GM12891 (cell line): ENCODE measurements at places on chromosomes 5 and 9.
A peak's percentile ranks its signal among the peaks of the same experiment; 100 is the strongest.

- peak; percentile 1 for DNase-seq
Measured at GRCh38 chr5:59724482-59725391, 168.8 kb downstream of the PDE4D start.

DNA sequence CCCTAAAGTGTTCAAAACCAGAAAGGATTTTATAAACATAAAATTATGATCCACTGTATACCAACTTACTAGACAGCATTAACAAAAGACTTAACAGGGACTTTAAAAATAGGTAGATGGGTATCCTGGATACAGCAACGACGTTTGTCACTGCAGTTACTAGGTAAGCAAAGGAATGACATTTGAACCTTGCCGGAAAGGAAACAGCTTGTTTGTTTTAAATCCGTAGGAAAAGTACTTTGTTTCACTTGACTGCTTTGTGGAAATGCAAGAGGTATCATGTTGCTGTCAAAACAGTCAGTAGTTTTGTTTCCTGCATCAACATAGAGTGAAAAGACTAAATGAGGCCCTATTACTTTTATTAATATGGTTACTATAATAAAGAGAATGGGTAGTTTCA is 122.9 kb downstream of the CDC42SE2 start:
- DNase-seq, result no peak

DNA sequence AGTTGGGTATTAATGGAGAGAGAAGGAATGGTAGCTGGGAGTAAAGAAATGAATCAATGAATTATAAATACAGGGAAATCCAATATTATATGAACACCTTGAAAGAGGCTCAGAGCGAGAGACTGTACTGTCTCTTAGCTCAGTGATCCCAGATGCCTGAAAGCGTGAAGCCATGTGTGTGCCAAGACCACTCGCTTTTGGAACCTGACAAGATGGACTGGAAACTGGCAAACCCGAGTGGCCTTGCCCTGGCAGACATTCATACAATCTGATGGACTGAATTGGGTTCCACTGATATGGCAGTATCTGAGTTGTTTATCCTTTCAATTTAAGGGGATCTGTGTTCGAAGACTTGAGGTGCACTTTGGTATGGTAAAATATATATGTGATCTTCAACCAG is 170.3 kb downstream of the ERCC6L2 start:
- no peak for DNase-seq

GRCh38 chr9:91155746-91156376 is 205.9 kb downstream of the AUH start:
- no peak for DNase-seq

DNA sequence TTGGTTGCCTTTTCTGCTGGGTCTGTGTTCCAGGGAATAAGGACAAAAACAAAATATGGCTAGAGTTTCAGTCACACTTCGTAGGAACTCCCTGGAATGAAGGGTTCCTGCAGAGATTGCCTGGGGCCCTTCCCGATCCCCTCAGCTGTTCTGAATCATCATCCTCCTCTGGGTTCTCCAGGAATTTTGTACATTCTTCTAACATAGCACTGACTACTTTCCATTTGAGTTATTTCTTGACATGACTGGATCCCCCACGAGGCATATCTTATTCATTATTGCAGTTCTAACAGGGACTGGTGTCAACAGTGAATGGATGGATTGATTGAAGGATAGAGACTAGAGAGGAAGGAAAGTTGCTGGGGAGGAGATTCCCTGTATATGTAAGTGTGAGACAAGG is 49.2 kb upstream of the TNC start:
- DNase-seq, result no peak

- DNase-seq, result no peak
Measured at GRCh38 chr5:78060421-78060820, 234.1 kb downstream of the AP3B1 start.

DNA sequence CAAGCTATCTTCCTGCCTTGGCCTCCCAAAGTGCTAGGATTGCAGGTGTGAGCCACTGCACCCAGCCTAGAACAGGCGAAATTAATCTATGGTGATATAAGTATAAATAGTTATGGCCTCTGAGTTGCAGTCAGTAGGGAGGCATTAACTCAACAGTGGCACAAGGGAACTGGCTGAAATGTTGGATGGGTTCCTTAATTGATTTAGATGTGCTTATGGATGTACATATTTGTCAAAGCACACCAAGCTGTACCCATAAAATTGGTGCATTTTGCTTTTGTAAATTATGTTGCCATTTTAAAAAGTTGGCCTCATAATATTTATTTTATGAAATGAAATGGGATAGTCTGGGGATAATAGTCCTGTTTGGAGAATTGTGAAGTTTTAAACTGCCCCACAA is 36.8 kb upstream of the GLIPR2 start:
- DNase-seq, result no peak

DNA sequence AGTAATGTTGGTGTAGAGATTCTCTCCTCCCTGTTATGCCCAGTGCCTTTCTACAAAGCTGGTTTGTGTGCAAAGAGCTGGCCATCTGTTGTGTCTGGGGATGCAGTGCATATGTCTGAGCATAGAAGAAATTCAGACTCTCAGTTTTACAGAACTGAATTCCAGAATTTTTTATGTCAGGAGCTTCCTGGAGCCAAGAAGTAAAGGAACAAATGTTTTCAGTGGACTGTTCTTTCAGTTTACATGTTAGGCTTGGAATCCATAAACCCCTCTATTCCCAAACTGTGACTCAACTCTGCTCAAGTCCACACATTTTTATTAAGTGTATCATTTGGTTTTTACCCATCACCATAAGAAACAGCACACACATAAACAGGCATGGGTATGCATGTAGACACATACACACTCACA is 366.0 kb downstream of the BRINP1 start:
- no peak for DNase-seq

GRCh38 chr9:35910613-35911359 is 1.5 kb downstream of the SPAAR start:
- no peak for DNase-seq

DNA sequence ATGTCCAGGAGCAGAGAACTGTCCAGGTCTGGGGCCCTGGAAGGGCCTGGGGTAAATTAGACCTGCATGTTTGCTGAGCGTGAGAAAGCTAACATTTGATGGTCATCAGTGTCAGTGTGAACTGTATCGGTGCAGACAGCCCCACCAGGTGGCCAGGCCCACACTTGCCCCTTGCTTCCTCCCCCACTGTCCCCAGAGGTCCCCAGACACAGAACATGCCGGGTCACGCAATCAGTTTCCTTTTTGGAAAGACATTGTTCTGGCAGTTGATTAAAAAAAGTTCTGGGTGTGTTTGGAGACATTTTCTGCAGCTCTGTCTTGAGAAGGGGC is 1.5 kb downstream of the NKD2 start:
- no peak for DNase-seq

GRCh38 chr5:54700986-54701578 is 183.5 kb downstream of the SNX18 start:
- no peak for DNase-seq

- no peak for DNase-seq
Measured at GRCh38 chr5:74017112-74017511, 391.1 kb downstream of the ARHGEF28 start.

- no peak for DNase-seq
Measured at GRCh38 chr5:77046416-77047073, 16.3 kb downstream of the AGGF1 start.

- DNase-seq, result no peak
Measured at GRCh38 chr5:126589536-126590297, 5.3 kb downstream of the ALDH7A1 start.

DNA sequence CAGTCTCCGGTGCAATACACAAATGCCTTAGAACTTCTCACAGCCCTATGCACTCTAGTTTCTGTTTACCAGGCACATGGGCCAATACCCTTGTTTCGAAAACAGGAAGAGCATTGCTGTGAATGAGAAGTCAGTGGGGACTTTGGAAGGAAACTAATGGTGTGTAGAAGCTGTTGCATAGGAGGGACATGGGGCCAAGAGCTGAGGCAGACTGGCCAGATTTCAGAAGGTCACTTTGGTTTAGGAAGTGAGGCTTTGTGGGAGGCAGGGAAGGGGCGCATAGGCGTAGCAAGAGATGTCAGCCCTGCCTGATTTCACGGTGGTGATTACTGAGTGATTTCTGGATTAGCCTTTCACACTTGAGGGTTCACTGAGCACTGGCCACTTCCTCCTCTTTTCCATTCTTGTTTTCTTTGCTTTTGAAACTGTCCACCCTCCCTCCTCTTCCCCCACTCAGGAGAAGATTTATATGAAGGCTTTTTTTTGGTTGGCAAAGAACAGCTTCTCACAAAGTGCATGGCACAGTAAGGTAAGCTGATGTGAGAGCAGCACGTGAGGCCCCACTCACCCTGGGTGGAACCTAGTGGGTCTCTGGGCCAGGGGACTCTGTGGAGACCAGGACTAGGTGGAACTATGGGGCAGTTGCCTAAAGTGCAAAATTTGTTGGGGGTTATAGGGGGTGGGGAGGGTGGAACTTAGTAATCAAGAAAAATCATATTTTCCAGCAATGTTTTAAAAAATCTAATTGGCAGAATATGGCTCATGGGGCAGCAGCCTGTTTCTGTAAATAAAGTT is 6.1 kb upstream of the TMEM252 start:
- DNase-seq, result no peak

DNA sequence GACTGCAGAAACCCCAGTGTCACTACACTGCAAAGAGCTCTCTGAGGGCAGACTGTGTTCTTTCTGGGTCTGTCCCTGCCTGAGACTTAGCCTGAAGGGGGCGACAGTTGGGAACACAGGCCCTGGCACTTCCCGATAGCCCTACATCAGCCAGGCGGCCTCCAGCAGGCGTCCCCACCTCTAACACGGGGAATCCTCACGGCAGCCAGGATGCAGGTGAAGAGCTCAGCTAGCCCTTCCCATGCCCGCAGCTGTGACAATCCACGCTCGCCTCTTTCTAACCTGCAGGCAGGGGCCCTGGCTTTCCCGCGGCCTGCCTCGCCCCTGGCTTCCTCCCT is 5.9 kb downstream of the MED22 start:
- DNase-seq, result no peak

DNA sequence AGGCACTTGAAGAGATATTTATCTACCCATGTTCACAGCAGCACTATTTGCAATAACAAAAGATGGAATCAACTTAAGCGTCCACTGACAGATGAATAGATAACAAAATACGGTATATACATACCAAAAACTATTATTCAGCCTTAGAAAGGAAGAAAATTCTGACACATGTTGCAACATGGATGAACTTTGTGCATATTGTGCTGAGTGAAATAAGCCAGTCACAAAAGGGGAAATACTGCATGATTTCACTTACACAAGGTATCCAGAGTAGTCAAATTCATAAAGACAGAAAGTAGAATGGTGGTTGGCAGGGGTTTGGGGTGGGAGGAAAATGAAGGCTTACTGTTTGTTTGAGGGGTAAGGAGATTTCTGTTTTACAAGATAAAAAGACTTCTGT is 66.0 kb downstream of the FBN2 start:
- DNase-seq, result no peak

DNA sequence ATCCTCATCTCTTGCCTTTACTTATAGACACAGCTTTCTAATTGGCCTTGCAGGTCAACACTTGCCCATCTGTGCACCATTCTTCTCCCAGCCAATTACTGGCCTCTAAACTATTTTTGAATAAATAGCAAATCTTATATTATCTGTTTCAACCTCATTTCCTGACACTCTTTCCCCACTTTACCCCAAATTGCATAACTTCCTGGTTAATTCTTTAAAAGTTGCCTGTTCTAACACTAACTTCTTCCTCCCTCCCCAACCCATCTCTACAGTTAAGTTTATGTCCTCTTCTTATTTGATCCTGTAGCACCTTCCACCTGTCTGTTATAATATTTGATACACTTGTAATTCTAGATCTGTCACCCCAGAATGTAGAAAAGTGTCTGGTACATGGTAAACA is 372.1 kb downstream of the PDE4D start:
- no peak for DNase-seq

GRCh38 chr9:93655621-93656425 is 79.4 kb downstream of the PHF2 start:
- DNase-seq, result no peak
